ENCODE measurements at places on chromosomes 4 and X. TPM values are rescaled to one million over a fixed set of nuclear protein-coding genes. Genes with fewer than 3 reads are reported as not detected.

DNA sequence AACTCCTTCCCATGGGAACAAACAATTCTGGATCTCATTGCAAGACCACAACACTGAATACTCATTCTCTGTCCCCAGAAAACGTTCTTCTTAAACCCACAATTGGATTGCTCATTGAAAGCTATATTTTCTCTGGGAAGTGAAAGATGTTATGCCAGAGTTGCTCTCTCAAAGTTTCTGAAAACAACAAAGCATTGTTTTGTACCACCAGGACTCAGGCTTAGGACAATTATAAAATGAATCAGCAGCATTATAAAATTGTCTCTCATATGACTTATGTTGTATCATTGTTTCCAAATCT, 26.5 kb downstream of the TFDP3 start:
- no peak for DNase-seq

DNA sequence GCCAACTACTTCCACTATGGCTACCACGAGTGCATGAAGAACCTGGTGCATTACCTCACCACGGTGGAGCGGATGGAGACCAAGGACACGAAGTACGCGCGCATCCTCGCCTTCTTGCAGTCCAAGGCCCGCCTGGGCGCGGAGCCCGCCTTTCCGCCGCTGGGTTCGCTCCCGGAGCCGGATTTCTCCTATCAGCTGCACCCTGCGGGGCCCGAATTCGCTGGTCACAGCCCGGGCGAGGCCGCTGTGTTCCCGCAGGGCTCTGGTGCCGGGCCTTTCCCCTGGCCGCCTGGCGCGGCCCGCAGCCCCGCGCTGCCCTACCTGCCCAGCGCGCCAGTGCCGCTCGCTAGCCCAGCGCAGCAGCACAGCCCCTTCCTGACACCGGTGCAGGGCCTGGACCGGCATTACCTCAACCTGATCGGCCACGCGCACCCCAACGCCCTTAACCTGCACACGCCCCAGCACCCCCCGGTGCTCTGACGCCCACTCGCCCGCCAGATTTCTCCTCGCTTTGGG, 2.1 kb downstream of the HELT start:
- peak; percentile 26 for DNase-seq

DNA sequence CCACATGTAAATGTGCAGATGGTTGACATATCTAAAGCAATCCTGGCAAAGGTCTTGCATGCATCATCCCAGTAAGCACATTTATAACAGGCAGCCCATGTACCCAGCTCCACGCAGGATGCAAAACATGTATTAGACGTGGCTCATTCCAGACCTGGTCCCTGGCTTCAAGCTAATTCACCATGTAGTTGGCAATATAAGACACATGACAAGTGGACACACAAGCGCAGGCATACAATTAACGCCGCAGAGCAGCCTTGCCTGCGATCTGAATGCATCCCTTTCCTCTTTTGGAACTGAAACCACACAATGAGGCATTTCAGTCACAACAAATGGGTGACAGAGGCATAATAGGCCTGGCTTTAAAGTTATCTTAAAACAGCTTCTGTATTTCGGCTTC, 114.5 kb upstream of the TRIM2 start:
- DNase-seq: no peak

Gene SGMS2
- 0.26 TPM for total RNA-seq

Measured in endothelial cell (in vitro differentiated cells).